IPS DF 19.7 (cell line): ENCODE measurements at places on chromosomes 6 and 20.

GRCh38 chr6:71015392-71015791 lies 58.5 kb upstream of the B3GAT2 start:
- DNase-seq, result no peak

- DNase-seq, result no peak
Observed at GRCh38 chr6:387293-387741, 4.2 kb upstream of the IRF4 start.

DNA sequence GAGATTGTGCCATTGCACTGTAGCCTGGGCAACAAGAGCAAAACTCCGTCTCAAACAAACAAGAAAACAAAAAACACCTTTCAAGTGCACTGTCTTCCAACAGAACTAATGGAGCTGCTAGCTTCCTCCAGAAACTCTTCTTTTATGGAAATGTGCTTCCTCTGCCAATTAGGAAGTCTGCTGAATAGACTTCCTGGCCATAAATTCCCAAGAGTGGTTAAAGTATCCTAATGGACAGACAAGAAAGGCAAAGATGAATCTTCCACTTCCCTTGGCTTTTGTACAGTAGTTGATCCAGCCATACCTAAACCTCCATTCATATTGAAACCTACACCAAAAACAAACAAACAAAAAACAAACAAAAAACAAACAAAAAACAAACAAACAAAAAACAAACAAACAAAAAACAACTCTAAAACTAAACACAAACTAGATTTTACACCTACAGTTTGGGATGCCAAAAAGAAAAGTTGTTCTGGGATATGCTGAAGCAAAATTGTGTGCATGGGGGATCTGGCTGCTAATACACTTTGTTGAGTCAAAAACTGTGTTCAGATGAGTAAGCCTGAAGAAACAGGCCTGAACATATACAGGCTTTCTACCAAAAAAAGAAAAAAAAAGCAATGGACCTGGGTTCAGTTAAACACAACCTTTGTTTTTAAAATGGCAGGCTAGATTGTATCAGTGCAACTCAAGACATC lies 59.8 kb upstream of the CARMIL1 start:
- no peak for DNase-seq

GRCh38 chr20:35621560-35621946 lies 5.9 kb downstream of the SPAG4 start:
- DNase-seq, result no peak

GRCh38 chr20:11907621-11908020 lies 10.1 kb upstream of the BTBD3 start:
- no peak for DNase-seq

- DNase-seq, result no peak
Observed at GRCh38 chr6:38234934-38235682, 404.6 kb downstream of the BTBD9 start.
